ENCODE measurements at places on chromosomes 16 and 17. TPM values are rescaled to one million over a fixed set of nuclear protein-coding genes. Genes with fewer than 3 reads are reported as not detected.

The DLX4 gene
- 0.28 TPM for total RNA-seq

- H3K27ac ChIP-seq, result peak overlapping the region; percentile 75
- peak; percentile 58 for DNase-seq
- H3K4me3 ChIP-seq, result peak overlapping the region; percentile 55
- H3K27me3 ChIP-seq, result no peaks in the 10 kb centered on the region
Observed at GRCh38 chr16:24035127-24035842, 199.5 kb downstream of the PRKCB start.

The KRT17 gene
- total RNA-seq, result not detected

The SLC6A2 gene
- not detected for total RNA-seq

- H3K36me3 ChIP-seq, result peaks cover 53% of the 10 kb centered on the region
- H3K4me1 ChIP-seq, result peaks cover 47% of the 10 kb centered on the region
- peak overlapping the region; percentile 31 for H3K27ac ChIP-seq
- no peak overlapping the region for H3K4me3 ChIP-seq
Observed at GRCh38 chr17:64004218-64004770, 6.1 kb downstream of the PRR29 start.
